ENCODE measurements at places on chromosomes 3 and 15.

- no peak for DNase-seq
Observed at GRCh38 chr3:127408684-127409420, 121.0 kb upstream of the PRR20G start.

DNA sequence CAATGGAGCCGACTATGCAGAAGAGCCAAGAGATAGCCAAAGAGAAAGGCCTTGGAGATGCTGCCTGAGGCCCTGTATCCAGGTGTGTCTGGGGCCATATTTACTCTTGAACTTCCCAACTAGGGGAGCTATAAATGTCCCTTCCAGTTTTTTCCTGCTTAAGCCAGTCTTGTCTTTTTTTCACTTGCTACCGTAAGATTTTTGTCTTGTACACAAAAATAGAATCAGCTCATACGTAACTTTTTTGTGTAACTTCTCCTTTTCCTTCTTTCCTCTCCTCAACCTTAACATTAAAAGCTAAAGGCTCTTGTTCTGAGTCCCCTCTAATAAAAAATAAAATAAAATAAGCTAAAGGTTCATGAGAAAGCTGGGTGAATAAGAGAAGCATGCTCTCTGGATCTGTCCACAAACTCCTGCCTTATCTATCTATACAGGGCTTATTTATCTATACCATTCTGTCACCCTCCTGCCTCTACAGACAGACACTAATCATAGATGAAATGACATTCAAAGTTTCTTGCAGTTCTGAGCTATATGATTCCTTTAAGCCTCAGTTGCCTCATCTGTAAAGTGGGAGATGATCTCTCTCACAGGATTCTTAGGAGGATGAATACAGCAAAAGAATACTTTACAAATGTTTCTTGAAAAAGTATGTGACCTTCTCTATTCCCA lies 4.6 kb downstream of the SUMF1 start:
- no peak for DNase-seq

- no peak for DNase-seq
Observed at GRCh38 chr3:177150970-177151627, 46.2 kb downstream of the TBL1XR1 start.

- no peak for DNase-seq
Observed at GRCh38 chr3:103889675-103890074, 1454.9 kb downstream of the ZPLD1 start.

DNA sequence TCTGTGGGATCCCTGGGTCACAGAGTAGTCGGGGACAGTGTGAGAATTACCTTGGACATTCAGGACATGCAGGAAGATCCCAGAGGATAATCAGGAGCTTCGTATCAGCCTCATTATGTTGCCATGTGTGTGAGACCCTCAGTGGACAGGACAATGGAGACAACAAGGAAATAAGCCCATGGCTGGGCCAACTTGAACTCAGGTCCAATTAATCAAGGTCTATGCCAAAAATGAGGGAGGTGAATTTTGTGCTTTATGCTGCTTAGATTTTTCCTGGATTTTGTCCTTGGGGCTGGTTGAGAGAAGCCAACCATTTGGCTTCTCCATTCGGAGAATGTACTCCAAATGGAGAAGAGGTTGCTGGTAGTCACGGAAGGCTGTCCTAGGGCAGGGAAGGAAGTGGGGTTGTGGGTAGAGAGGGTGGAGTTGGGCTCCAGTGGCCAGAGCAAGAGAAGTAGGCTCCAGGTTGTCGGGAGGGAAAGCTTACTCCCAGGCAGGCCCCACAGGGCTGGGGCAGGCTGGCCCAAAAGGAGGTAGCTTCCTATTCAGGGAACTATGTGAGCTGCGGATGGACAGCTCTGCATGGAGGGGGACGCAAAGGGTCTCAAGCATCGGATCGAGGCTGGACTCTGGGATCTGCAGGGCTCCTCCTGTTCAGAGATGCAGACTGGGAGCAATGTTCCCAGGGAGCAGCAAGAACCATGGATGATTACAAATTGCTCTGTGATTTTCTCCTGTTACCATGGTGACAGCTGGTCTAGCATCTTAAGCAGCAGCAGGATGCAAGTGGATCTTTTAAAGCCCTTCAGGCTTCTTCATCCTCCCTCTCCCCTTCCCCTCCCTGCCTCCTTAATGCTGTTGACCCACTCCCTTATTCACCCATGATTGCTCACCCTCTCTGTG lies 91.1 kb downstream of the WNT7A start:
- DNase-seq = no peak

DNA sequence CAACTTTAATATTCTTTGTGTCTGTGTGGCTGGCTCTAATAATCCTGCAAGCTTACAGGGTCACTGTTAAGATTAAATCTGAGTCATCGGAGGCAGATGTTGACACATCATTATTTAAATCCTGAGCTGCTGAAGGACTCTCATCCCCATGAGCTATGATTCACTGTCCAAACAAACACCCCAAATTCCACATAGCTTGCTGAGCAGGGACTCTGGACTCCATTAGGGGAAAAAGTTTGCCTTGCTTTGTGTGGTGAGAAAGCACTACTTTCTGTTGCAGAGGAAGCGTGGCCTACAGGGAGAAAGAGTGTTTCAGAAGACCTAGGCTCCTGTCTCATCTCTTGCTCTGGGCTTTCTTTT lies 213.7 kb downstream of the PDCD6IP start:
- DNase-seq = no peak

GRCh38 chr3:184030536-184030935 lies 1.0 kb upstream of the HTR3D start:
- DNase-seq = no peak

DNA sequence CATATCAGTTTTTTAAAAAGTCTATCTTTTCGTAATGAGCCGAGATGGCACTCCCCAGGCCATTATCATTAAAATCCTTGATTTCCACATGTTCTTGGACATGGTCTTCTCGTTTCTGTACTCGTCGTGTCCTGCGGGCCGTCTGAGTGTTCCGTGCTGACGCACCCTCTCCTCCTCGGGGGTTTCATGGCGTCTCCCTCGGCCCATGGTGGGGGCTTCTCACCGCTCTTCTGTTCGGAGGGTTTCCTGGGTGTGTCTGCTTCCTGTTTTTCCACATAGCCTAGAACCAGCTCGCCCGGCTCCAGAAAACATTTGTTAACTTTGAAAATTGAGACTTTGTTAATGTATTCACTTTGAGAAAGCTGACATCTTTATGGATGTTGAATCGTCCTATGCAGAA lies 92.7 kb downstream of the VGLL4 start:
- DNase-seq = no peak
